Thoracic aorta (tissue), 2 donors: ENCODE measurements at places on chromosomes 3 and 15. TPM values are rescaled to one million over a fixed set of nuclear protein-coding genes. Genes with fewer than 3 reads are reported as not detected.

DNA sequence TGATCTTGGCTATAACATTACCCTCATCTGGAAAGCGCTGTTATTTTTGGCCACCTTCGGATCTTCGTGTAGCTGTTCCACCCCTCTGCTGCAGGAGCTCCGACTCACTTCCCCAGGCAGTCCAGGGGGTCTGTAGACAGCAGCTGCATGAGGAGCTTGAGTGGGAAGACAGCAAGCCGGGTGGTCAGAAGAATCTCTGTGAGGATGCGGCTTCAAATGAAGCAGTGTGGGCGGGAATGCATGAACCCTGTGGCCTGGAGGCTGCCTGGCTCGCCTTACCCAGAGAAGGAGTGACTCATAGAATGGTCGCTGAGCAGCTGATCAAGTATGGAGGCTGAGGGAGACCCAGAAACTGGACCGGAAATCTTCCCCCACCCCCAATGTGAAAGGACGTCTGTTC, 45.2 kb upstream of the NR2F2 start:
- no peak for DNase-seq
- H3K27me3 ChIP-seq, result no peaks in the 10 kb centered on the region
- H3K27ac ChIP-seq, result no peak overlapping the region
- peaks cover 5% of the 10 kb centered on the region for H3K36me3 ChIP-seq

DNA sequence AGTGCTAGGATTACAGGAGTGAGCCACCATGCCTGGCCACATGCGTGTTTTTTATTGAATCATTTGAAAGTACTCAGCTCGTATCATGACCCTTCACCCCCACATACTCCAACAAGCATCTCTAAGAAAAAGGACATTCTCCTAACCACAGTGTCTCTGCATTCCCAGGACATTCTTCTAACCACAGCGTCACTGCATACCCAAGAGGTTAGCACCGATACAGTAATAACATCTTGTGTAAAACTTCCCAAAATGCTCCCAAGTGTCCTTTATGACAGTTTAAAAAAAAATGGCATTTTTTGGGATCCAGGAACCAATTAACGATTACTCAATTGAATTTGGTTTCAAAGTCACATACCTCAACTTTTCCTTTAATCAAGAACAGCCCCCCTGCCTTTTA, 39.6 kb downstream of the FLNB start:
- H3K36me3 ChIP-seq, result no peaks in the 10 kb centered on the region
- DNase-seq, result no peak
- peaks cover 53% of the 10 kb centered on the region for H3K4me1 ChIP-seq
- peak overlapping the region; percentile 69 for H3K27ac ChIP-seq
- H3K27me3 ChIP-seq, result no peaks in the 10 kb centered on the region
- H3K4me3 ChIP-seq, result no peak overlapping the region

GRCh38 chr15:58705105-58705504, 44.4 kb downstream of the ADAM10 start:
- no peak overlapping the region for H3K27ac ChIP-seq
- no peak overlapping the region for H3K4me3 ChIP-seq
- DNase-seq, result no peak
- no peaks in the 10 kb centered on the region for H3K27me3 ChIP-seq
- H3K4me1 ChIP-seq, result no peaks in the 10 kb centered on the region
- H3K36me3 ChIP-seq, result no peaks in the 10 kb centered on the region

DNA sequence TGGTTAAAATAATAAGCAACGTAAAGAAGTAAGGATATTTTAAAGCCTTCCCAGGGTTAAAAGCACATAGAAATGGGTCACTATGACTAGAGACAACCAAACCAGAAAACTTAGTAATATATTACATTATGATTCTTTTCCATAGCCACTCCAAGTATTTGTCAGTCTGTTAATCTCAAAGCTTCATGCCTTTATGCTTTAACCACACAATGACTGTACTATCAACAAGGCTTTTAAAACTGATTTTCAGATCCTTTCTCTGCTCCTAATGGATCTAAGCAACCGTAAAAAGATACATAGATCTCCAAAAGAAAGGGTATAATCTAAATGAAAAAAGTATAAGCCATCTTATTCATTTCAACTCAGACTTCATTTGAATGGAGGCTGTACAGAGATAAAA, 14.4 kb downstream of the SECISBP2L start:
- no peak for DNase-seq
- peaks cover 26% of the 10 kb centered on the region for H3K36me3 ChIP-seq
- H3K4me1 ChIP-seq, result peaks cover 3% of the 10 kb centered on the region

GRCh38 chr3:33883951-33884561, 85.6 kb downstream of the PDCD6IP start:
- peaks cover 4% of the 10 kb centered on the region for H3K4me1 ChIP-seq
- H3K27ac ChIP-seq, result no peak overlapping the region
- DNase-seq, result no peak

DNA sequence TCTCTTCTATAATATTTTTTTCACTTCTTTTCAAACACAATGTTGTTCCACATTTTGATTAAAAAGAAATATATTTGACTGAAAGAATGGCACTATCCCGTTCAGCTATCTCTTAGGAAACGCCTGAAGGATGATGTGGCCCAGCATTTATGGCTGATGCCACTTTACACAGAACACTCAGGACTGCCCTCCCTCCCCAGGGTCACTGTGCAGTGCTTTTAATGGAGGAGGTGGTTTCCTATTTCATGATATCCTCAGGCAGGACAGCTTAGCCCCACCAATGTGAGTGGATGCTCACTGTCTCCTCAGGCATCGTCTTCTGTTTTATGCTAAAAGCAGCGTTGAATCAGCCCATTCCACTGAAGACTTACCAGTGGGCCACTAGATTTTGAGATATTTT, 135.9 kb downstream of the KCNAB1 start:
- H3K27ac ChIP-seq, result no peak overlapping the region
- H3K36me3 ChIP-seq, result no peaks in the 10 kb centered on the region
- no peaks in the 10 kb centered on the region for H3K27me3 ChIP-seq
- DNase-seq, result no peak
- H3K4me3 ChIP-seq, result no peak overlapping the region

DNA sequence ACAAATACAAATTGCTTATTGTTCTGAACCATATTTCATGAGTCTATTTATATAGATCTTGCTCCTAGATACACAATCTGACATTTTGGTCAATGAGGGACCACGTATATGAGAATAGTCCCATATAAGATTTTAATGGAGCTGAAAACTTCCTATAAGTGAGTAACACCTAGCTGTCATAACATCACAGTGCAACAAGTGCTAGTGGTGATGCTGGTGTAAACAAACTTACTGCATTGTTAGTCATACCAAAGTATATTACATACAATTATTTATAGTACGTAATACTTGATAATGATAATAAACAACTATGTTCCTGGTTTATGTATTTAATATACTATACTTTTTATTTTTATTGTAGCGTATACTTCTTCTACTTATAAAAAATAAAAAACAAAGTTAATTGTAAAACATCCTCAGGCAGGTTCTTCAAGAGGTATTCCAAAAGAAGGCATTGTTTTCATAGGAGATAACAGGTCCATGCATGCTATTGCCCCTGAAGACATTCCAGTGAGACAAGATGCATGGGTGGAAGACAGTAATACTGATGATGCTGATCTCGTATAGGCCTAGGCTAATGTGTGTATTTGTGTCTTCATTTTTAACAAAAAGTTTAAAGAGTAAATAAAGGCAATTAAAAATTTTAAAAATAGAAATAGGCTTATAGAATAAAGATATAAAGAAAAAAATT, 46.8 kb upstream of the NAALADL2 start:
- H3K27me3 ChIP-seq, result no peaks in the 10 kb centered on the region
- H3K36me3 ChIP-seq, result no peaks in the 10 kb centered on the region
- H3K4me3 ChIP-seq, result no peak overlapping the region
- DNase-seq, result no peak
- H3K27ac ChIP-seq, result no peak overlapping the region

GRCh38 chr15:69720536-69720935, 267.9 kb downstream of the RPLP1 start:
- no peaks in the 10 kb centered on the region for H3K36me3 ChIP-seq
- H3K27me3 ChIP-seq, result no peaks in the 10 kb centered on the region
- H3K4me3 ChIP-seq, result no peak overlapping the region
- no peak overlapping the region for H3K27ac ChIP-seq
- no peak for DNase-seq
- no peaks in the 10 kb centered on the region for H3K4me1 ChIP-seq

Gene RAD51
- total RNA-seq, result 0.27 TPM

Gene ITGA11
- 360 TPM for total RNA-seq

Gene ZPLD1
- not detected for total RNA-seq

Gene MASP1
- 1.9 TPM for total RNA-seq
